ENCODE measurements at places on chromosomes 11 and 22.

GRCh38 chr11:926341-926916 lies 759 bp downstream of the AP2A2 start:
- peak; percentile 33 for DNase-seq

DNA sequence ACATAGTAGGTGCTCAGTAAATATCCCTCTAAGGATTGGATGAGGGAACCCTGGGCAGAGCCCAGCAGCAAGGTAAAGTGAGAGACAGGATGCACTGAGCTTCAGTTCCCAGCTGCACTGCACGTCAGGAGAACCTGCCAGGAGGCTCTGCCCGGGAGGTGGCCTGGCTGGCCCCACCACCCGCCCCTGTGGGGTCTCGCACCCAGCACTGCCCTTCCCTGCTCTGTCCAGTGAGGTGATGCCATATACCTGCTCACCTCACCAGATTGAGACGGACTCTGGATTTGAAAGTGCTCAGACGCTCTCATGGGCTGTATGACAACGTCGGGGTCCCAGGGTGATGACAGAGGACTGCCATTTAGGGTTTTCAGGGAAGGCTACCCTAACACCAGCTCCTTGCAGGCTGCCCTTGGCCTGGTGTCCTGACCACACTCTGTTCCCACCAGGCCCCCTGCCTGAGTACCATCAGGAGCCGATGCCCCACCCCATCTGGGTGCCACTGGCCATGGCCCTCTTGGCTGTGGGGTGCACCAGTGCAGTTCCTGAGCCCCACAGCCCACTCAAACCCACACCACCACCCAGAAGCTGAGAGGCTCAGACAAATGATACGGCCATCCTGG lies 61.7 kb upstream of the FGF3 start:
- no peak for DNase-seq

DNA sequence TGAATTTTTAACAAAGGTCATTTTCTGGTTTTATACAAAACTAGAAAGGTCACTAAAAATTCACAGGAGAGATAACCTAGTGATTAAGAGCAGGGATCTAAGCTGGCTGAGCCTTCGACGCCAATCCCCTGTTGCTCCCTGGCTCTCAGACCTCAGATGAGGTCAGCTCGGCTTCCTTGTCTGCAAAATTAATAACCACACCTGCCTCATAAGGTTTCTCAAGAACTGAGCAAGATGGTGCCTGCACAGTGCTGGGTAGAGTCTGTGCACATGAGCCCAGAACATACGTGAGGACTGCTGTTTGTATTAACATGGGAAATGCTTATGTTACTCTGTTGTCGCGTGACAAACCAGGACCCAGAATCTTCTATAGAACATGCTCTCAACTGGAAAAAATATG lies 24.4 kb upstream of the CD5 start:
- DNase-seq, result no peak

DNA sequence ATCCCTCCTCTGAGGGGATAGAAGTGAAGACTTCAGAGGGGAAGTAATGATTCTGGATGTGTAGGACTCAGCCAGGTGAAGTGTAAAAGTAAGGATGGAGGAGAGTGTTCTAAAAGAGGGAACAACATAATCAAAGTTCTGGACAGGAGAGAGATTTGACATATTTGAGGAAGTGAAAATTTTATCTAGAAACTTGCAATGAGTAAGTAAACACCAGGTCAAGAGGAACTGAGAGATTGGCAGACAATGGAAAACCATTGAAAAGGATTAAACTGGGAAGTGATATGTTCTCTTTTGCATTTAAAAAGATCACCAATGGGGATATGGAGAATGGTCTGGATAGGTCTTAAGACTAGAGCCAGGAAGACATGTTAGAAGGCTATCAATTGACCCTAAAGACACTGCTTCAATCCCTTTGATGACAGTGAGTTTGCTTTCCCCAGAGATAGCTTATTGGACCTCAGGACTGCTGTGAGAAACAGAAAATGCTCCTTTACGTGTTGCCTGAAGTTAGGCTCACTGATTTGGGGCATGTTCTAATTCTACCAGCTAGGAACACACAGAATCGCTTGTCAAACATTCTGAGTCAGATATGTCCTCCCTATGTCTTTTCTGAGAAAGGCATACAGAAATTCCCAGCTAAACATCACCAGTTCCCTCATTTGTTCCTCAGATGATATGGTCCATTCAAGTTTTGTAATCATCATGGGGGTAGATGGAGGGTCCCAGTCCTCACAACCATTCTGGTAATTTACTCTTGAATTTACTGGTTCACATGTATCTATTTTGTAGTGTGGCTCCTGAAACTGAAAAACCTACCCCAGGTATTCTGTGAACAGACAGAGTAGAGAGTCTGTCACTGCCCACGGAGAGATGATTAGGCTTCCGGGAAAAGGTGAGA lies 144.9 kb downstream of the MAML2 start:
- no peak for DNase-seq

DNA sequence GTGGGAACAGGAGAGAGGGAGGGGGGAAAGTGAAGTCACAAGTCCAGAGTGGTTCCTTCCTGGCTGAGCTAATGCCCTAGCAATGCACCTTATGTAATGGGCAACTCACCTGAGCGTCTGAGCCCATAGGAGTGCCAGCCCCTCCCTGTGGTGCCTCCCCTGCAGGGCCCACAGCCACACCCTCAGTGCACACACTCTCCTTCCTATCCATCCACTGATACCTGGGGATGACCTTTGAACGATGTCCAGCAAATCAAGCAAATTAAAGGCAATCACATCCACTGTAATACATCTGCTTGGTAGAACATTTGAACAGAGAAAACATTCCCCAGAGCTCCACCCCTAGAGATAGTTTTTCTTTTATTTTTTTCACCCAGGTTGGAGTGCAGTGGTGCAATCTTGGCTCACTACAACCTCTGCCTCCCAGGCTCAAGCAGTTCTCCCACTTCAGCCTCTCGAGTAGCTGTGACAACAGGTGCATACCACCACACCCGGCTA lies 19.6 kb upstream of the MICAL2 start:
- no peak for DNase-seq

DNA sequence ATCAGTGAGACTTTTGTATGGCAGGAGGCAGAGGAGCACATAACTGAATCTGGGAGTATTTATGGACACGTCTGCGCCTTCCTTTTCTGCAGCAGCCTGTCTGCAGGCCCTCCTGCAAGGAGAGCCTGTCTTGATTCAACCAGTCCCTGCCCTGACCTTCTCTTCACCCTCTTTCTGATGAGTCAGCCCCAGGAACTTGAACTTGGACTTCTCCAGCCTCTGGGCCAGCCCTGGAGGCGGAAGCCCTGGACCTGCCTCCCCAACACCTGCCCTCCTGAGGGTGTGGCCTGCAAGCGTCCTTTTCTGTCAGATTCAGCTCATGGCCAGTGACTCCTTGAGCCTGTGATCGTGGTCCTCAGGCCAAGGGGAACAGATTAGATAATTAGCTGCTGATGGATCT lies 20.0 kb downstream of the DAGLA start:
- DNase-seq, result peak; percentile 44

GRCh38 chr11:45665933-45666647 lies 668 bp upstream of the CHST1 start:
- DNase-seq, result no peak

DNA sequence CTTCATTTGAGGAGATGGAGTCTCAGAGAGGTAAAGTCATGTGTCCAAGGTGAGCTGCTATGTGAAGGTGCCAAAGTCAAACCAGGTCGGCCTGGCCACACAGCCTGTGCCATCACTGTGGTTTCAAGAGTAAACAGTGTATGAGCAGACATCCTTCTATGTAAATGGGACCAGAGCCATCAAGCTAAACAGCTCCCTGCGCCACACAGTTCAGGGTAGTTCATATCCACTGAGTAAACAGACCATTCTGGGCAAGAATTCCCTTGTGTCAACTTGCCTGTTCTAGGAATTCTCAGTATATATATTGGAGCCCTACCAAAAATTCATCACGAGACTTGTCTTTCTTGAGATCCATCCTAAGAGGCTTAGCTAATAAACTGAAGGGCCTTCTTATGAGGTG lies 77.5 kb downstream of the AMOTL1 start:
- DNase-seq, result peak; percentile 97

DNA sequence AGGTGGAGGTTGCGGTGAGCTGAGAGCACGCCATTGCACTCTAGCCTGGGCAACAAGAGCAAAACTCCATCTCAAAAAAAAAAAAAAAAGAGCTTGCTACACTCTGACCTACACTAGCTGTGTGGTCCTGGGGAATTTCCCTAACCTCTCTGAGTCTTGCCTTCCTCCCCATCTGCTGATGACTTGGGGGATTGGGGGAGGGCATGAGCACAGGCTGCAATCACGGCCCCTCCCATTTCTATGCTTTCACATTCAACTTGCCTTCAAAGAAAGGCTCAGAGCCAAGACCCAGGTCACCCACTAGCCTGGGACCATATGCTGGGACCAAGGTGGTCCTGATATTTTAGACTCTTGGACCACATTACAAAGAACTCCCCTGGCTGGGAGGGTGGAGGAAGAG lies 39.8 kb upstream of the TEF start:
- DNase-seq, result no peak

- DNase-seq, result no peak
Measured at GRCh38 chr22:48427731-48428211, 1399.9 kb downstream of the BRD1 start.

DNA sequence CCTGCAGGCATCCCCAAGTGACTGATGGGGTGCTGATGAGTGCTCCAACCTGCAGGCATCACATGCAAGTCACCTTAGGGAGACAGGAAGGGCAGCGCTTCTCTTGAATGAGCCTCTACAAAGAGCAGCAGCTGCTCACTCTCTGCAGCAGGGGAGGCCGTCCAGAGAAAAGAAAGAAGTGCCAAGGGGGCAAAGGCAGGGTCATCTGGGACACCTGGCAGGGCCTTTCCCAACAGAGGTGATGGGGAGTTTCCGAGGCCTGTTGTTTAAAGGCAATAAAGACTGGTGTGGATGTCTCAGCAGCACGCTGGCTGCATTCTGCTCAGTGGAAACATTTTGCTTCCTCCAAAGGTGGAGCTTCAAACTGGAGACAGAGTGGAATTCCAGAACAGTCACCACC lies 113.7 kb downstream of the ETS1 start:
- no peak for DNase-seq

DNA sequence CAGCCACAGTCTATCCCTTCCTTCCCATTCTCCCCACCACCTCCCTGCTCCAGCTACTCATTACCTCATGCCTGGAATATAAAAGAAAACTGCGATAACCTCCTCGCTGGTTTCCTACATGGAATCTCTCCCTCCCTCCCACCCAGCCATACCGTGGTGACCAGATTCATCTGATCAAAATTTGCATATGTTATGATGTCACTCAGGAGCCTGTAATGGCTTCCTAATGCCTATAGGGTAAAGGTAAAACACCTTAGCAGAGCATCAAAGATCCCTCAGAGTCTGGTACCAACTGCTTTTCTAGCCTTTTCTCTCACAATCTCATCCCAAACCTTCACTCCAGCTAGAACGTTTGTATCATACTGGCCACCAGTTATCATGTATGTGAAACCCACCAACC lies 19.6 kb downstream of the RTN4RL2 start:
- no peak for DNase-seq

DNA sequence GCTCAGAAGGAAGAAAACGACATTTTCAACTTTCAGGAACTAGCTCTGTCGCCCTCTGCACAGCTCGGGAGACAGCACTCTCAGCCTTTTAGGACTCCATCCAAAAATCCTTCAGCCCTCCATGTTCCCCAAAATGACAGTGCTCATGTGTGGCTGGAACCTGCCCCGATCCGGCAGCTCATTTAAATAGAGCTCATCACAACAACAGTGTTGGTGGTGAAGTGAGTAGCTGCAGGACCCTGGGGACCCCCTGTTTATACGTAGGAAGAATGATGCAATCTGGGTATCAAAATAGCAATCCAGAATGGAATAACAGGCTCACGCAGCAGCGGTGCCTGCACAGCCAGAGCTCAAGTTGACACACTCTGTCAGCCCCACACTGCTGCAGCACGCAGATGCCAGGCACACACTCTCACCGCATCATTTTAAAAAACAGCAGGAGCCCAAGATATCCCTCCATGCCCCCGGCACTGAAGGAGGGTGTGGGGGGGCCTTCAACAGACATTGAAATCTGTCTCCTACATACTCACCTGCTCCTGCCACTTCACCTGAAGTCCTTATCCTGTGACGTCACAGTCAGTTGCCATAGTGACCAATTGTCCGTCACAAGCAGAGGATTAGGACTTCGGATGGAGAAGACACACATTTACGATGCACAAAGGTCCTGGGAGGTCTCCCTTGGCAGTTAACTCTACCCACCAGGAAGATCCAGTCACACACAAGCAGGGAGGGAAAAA lies 24.0 kb downstream of the TRIM66 start:
- DNase-seq, result no peak

GRCh38 chr22:43541462-43542407 lies 129.9 kb downstream of the MPPED1 start:
- DNase-seq, result no peak

DNA sequence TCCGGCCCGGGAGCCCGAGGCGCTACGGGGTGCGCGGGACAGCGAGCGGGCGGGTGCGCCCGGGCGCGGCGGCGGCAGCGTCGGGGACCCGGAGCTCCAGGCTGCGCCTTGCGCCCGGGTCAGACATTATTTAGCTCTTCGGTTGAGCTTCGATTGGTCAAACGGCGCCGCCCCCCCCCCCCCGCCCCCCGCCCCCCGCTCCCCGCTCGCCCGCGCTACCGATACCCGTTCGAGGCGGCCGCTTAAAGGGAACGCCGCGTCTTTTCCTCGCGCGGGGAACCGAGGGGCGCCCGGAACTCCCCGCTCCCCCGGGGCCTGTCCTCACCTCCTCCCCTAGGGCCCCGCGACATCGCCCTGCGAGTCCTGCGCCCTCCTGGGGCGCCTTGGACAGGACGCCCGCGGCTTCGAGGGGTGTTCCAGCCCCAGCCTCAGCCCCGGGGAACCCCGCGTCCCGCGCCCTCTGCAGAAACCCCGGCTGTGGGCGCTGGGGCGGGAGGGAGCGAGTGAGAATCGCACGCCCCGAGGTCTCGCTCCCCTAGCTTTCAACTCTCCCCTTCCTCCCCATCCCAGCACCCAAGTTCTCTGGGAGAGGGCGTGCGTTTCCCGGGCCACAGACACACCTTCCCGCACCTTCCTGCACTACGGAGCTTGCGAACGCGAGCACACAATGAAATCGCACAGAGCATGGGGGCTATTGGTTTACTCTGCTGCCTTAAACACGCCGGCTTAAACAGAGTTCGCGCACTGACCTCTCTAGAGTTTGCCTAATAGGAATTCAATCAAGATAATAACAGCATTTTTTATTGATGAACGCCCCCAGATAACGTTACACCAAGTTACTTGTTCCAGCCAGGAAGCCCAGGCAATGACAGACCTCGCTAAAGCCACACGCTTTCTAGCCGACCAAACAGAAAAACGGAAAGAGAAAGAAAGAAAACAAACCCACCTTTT lies at the start of gene BDNF:
TSS of gene BDNF (minus strand) at position 105 of the 951 bp plus-strand sequence. CDS start 41,891 bp downstream, outside the sequence.
- no peak for DNase-seq

GRCh38 chr11:8871962-8872361 lies 39.0 kb upstream of the AKIP1 start:
- no peak for DNase-seq
